CD4-positive, alpha-beta T cell treated with Interferon gamma for 1 hour (primary cell): ENCODE measurements at places on chromosomes 11 and 22.

DNA sequence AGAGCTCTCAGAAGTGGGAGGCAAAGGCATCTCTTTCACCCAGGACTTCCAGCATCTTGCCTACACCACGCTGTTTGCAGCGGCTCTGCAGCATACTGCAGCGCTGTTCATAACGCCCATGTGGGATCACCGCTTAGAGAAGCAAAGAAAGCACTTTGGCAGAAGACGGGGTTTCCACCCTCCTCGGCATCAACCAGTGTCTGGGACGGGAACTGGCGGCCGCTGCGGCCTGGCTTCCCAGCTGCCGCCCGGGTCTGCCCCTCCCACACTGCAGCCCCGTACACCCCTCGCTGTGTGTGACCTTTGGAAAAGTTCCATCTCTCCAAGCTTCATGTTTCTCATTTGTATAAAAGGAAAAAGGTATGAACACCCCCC is 545 bp upstream of the TIRAP start:
- DNase-seq = no peak

DNA sequence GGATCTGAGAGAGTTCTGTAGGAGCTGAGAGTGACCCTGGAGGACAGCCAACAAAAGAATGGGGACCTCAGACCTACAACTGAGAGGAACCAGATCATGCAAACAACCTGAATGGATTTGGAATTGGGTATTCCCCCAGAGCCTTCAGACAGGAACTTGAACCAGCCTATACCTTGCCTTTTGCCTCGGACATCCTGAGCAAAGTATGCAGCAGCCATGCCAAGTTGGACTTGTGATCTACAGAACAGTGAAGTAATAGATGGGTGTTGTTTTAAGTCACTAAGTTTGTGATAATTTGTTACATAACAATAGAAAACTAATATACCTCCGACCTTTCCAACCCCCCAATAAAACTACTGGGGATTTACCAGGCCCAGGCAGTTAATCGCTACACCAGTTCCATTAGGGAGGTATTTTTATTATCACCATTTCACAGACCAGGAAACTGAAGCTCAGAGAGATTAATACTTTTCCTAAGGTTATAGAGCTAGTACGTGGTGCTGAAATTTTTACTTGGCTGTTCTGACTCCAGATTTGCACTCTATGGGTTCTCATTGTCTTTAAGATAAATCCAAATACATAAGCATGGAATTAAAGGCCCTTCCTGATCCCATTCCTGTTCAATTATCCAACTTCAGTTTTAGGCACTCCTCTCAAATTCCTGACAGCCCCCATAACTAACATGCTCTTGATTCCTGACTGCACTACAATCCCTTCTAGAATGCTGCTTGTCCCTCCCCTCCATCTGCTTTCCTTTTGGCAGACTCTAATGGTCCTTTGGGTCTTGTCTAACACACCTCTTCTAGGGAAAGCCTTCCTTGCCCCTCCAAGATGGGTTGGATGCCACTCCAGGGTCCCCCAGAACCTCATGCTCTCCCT is 1.7 kb upstream of the RASSF10 start:
- DNase-seq = no peak

GRCh38 chr22:47144076-47144765 is 381.8 kb downstream of the TBC1D22A start:
- DNase-seq = no peak

DNA sequence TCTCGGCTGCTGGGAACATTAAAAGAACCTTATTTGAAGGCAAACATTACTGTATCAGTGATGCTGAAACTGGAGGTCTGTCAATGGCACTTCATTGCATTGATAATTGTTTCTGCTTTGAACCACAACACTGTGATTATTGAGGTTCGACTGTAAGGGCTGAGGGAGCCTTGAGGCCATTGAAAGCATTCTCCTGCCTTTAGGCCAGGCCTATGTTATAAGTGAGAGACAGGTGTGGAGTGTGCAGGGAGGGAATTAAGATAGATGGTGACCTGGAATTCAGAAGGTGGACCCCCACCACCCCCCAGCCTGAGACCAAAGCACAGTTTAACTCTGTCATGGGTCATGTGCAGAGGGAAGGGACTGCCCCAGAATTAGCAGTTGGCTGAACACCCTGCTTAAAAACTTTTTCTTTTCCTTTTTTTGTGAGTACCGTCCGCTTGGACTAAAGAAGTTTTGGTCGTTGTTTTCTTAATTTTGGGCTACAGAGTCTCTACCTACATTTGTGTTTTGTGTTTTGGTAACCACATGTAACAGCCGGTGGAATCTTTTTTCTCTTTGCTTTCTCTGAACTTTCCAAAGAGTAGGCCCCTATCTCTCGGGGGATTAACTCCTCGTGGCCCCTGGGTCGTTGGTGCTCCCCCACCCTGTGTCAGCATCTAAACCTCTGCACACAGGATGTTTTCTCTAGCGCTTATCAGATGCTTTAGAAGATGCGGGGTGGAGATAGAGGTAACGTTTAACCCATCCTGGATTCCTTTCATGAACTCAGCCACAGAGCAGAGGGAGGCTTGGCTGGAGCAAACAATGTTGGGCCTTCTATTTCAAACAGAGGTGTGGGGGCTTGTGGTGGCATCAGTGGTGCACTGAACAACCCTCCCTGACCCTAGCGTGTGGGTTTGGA is 43.7 kb downstream of the ZBTB16 start:
- no peak for DNase-seq

DNA sequence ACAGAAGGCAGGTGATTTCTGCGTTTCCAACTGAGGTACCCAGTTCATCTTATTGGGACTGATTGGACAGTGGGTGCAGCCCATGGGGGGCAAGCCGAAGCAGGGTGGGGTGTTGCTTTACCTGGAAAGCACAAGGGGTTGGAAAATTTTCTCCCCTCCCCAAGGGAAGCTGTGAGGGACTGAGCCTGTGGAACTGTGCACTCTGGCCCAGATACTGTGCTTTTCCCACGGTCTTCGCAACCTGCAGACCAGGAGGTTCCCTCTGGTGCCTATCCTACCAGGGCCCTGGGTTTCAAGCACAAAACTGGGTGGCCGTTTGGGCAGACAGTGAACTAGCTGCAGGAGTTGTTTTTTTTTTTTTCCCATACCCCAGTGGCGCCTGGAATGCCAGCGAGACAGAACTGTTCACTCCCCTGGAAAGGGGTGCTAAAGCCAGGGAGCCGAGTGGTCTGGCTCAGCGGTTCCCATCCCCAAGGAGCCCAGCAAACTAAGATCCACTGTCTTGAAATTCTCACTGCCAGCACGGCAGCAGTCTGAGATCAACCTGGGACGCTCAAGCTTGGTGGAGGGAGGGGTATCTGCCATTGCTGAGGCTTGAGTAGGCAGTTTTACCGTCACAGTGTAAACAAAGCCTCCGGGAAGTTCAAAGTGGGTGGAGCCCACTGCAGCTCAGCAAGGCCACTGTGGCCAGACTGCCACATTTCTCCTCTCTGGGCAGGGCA is 97.2 kb downstream of the JRKL start:
- no peak for DNase-seq

DNA sequence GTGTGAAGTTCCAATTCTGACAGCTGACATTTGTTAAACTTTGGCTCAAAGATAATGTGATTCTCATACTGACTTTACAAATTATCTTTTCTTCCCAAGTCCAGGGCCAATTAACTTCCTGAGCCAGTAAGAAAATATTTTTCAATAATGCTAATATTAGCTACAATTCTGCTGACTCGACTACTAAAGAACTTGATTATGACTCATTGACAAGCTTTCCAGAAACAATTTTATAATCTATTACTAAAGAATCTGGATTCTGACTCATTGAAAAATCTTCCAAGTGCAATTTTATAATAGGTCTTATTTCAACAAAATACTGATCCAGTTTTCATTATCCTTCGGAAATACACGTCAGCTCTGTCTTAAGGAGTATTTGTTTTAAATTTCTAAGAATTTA is 12.9 kb upstream of the XKR3 start:
- no peak for DNase-seq

DNA sequence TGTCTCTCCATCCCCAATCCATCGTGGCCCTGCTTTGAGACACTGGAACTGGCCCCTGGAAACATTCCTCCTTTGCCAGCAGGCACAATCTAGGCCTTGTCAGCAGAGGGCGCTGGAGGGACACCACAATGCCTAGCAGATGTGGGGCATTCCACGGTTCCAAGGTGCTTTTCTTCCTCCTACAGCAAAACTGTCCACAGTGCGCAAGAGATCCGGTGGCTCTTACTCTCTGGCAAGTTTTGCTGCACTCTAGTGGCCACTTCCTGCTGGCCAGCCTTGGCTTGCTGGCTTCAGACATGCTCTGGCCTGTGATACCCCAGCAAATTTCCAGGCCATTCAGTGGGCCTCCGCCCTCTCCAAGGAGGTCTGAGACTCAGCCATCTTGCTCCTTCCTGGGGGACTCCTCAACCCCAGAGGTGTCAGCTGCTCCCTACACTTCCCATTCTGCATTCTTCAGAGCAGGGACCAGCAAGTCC is 17.1 kb upstream of the RBM4B start:
- DNase-seq = peak; percentile 79

DNA sequence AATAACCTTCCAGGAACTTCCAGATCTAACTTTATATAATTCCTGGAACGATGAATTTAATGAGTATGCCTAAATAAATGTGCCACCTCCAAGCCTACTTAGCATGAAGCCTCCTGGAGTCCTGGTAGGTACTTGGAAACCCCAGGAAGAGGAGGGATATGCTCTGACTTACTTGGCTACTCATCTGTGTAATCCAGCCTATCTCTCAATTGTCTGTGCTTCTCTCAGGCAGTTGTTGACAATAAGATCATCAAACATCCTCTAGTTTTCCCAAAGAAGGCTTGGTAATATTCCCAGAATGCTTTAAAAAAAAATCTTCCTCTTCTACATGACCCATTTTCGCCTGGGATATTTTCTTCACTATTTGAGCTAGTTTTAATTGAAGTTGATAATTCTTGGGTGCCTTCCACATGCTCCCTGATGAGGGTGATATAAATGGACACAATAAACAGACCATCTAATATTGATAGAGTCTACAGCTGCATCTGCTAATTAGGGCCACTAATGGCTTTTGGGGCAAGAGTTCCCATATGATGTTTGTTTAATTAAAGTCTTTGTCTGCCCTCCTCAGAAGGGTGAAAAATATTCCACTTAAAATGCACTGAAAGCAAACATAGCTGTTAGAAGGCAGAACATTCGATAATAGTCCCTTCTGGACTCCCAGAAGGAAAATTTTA is 75.5 kb upstream of the RAB38 start:
- DNase-seq = no peak

GRCh38 chr22:27810609-27811151 is 9.1 kb upstream of the MN1 start:
- DNase-seq = no peak

DNA sequence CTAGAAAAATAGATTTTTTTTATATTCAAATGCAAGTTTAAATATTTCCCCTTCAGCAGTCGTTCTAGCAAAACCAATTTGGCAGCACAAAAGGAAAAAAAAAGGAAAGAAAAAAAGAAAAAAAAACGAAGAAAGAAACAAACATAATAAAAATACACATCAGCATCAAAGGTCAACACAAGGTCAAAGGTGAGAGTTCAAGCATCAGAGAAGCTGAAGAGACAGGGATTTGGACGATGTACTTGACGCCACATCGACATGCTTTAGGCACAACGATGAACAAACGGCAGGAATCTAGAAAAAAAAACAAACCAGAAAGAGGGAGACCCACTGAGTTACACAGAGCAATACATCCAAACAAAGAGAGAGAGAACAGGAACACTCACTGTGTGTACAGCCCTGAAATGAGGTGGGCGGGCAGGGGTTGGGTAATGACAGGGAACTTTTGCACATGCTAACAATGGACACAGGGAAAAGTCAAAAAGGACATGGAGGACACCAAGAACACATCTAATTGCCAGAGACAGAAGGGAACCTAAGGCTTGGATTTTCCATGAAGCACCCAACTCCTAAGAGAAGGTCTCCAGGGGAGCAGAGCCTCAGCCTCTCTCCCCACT is 19.8 kb upstream of the RAPSN start:
- DNase-seq = no peak

DNA sequence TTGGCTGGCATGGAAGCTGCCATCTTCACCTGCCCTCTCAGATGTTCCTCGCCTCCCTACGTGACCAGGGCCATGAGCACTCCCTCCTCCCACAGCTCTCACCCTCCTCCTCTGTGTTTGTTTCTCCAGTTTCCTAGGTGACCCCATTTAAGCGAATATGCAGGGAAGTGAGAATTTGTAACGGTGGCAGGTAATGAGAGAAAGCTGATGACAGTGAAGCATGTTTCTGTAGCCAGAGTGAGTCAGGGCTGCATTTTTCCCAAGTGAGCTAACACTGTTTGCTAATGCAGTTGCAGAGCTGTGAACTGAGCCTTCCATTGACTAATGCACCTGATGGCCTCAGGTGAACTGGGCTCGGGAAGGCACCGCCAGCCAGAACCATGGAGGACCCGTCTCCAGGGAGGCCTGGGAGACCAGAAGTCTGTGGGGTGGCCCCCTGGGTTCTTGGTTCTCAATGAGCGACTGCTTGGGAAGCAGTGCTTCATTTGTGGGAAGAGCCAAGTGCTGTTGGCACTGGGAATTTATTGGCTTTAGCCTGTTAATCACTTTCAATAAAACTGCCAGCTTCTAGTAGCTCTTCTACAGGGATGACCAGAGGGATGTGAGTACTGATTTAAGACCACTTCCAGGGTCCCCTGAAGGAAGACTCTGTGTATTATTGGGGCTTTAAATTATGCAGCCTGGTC is 64.5 kb downstream of the BARX2 start:
- no peak for DNase-seq

- DNase-seq = peak; percentile 78
Measured at GRCh38 chr22:39003165-39003638, 10.9 kb upstream of the APOBEC3C start.

DNA sequence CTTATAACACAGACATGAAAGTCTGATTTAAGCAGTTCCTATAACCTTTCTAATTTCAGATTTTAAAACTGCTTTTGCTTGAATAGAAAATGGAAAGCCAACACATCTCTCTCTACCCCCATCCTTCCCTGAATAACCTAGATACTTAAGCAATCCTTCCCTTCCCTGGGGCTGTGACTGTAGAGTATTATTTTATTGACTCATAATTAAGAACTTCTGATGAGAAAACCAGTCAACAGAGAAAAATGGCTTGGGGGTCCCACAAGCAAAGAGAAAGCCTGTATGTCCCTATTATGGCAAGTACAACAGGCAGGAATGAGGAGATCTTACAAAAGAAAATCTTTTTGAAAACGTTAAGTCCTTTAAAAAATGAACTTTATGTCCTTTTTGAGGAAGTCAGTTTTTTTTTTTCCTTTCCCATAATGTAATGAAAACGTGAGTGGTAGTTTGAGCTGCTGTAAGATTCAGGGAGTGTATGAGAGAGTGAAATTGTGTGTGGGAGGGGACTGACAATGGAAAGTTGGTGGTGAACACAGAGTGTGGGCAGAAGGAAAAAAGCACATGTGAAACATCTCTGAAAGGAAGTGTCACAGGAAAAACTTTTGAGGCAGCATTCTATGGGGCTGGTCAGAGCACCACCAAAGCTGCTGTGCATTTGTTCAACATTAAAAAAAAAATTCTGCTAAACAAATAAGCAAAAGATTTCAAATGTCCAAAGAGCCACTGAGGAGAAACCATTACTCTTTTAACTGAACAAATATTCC is 154.6 kb downstream of the MAML2 start:
- DNase-seq = no peak
